Uterus (tissue), 4 donors: ENCODE measurements at places on chromosomes 4 and X.

DNA sequence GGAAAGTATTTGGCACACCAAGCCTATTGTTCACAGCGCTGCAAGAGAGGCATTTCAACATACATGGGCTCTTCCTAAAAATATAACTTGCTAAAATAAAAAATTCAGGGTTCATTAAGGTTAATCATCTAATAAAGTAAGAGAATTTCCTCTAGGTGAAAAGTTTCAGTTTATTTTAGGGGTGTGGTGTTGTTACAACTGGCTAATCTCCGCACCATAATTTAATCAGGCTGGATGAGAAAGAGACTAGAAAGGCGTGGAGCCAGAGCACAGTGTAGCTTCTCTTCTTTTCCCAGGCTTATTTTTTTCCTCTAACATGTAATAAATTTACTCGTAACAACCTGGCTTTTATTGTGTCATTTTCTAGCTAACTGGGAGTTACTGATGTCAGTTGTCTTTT lies 47.9 kb downstream of the FHL1 start:
- DNase-seq: no peak

GRCh38 chrX:108216919-108217571 lies 125.5 kb downstream of the ATG4A start:
- DNase-seq: no peak

DNA sequence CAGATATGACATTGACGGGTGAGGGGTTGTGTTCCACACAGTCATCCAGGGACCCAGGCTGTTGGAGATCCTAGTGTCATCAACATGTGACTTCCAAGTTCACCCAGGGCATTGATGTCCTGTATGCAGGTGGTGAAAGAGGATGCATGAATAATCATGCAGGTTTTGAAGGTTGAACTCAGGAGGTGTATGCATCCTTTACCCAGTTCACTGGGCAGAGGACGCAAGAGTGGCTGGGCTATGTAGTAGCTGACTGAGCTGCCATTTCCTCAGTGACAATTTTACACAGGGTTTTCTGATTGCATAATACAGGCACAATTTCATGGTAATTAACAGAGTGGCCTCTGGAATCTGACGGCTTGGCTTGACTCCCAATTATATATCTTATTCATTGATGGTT lies 323.0 kb downstream of the HS3ST1 start:
- DNase-seq: no peak

GRCh38 chr4:41472081-41472480 lies 65.9 kb upstream of the LIMCH1 start:
- DNase-seq: no peak

DNA sequence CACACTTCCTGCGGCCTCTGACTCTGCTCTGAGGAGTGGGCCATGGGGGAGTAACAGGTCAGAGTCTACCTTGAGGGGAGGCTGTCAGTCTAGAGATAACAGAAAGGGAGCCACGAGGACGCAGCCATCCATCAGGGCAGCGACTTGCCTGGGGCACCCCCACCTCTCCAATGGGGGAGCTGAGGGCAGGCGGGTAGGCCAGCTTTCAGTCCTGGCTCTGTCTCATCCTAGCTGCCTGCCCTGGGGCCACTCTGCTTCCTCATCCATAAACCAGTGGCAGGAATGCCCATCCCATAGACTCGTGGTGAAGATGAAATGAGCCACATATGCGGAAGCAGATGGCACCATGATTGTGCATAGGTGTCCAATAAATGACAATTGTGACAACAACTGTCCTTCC lies 13.2 kb downstream of the MAGED2 start:
- DNase-seq: no peak

GRCh38 chr4:137389911-137390520 lies 142.3 kb downstream of the PCDH18 start:
- no peak for DNase-seq

GRCh38 chr4:52856801-52857200 lies 5.3 kb upstream of the RASL11B start:
- no peak for DNase-seq

DNA sequence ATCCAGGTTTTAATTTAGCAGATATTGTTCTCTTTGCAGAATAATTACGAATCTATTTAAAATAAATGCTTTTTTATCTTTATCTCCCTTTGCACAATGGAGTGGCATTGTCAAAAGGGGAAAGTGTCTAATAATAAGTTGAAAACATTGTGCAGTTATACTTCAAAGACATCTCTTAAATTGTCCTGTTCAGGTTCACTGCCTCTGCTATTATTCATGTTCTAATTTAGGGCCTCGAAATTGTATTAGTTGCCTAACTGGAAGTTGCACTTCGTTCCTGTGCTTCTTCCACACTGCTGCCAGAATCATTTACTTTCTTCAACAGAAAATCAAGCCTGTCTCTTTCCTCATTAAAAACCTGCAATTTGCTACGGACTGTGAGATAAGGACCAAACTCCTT lies 150.5 kb upstream of the SPRY1 start:
- DNase-seq: no peak

- no peak for DNase-seq
Measured at GRCh38 chr4:40205259-40206198, 8.7 kb downstream of the RHOH start.

- no peak for DNase-seq
Measured at GRCh38 chrX:72255445-72255844, 16.6 kb upstream of the ERCC6L start.

GRCh38 chrX:10047133-10047532 lies 80.0 kb downstream of the CLDN34 start:
- no peak for DNase-seq

DNA sequence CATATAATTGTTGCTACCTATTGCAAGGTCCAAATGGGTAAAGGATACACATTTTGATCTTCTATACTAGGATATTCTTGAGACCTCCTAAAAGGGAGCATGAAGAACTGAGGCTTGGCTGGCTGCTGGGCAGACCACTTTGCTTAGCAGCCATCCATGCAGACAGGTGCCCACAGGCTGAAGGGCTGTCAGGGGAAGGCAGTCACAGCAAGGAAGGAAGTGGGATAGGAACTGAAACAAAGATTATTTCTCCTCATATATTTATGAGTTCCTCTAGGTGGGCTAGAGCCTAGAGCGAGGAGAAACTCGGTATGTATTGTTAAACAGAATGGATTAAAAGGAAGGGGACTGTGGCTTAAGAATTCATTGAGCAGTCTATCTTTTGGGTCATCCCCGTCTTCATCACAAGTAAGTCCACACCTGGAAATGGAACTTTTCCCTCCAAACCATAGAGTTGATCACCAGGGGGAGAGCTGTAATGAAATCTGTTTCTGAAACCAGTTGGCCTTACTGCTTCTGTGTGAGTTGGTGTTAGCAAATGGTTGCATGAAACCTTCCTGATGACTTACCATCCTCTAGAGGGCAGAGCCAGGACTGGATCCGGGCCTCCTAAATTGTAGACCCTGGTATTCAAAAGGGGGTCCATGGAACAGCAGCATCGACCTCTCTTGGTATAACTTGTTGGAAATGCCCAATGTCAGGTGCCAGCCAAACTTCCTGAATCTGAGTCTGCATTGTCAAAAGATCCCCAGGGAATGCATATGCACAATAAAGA lies 42.3 kb downstream of the AFF2 start:
- DNase-seq: no peak

GRCh38 chr4:177064729-177065394 lies 244.8 kb upstream of the NEIL3 start:
- no peak for DNase-seq
